Stimulated activated CD8-positive, alpha-beta memory T cell treated with anti-CD3 and anti-CD28 coated beads, Interleukin-7, amount 100 ng/mL, for 1 hour (primary cell): ENCODE measurements at places on chromosomes 1 and 21.

- DNase-seq = no peak
Observed at GRCh38 chr1:233261206-233261605, 34.3 kb downstream of the PCNX2 start.

DNA sequence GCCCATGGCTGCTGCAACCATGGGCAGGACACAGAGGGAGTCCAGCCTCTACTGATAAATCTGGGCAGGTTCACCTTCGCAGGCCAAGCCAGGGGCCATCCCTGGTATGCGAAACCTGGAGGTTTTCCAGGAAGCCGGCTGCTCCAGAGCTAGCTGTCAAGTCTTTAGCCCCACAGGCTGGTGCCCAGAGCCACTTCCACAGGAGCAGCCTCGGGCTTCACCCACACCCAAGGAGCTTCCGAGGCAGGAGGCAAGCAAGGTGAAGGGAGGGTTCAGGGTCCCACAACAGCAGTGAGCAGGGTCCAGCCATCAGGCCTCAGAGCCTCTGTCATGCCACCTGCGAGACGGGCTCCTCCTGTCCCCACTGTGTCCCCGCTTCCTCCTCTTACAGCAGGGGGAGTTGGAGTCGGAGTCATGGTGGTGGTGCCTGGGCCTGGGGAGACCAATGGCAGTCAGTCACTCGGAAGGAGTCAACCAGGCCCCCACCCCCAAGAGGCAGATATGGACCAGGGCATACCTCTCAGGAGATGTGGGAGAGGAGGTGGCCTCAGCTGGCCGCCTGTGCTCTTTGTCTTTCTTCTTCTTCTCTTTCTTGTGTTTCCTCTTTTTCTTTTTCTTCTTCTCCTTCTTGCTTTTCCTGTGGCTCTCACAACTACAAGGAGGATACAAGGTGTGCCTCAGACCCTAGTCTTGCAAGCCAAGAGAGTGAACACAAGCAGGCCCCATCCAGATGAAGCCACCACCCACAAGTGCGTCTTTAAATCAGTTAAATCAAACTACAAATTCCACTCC, 2.1 kb downstream of the C1orf35 start:
- DNase-seq = no peak

DNA sequence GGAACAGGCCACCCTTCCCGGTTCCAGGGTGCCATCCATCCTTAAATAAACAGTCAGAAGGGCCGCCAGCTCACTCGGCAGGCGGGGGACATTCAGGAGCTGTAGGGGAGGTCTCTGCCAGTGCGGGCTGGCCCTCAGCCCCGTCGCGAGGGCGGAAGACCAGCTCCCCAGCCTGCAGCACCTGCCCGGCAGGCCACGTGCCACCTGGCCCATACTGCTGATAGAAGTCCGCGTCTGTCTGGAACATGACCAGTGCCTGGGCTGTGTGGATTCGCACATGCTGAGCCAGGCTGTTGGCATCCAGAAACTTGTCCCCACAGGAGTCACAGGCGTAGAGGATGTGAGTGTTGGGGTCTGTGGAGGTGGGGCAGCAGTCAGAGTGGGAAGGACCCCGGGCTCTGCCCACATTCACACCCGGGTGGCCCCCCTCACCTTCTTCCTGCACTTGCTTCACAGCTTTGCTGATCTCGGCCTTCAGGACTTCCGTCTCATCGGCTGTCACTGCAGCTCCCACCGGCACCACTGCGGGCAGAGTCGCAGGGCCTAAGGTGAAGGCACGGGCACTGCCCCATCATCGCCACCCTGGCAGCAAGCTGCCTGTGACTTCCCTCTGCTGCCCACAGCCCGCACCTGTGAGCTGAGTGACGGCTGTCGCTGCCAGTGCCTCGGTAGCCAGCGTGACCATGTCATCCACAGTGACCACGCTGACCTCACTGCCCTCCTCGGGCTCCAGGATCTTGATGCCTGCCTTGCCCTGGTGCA, 33.8 kb downstream of the ZBTB17 start:
- DNase-seq = no peak

- DNase-seq = no peak
Observed at GRCh38 chr1:174939775-174940545, 59.8 kb upstream of the CACYBP start.

DNA sequence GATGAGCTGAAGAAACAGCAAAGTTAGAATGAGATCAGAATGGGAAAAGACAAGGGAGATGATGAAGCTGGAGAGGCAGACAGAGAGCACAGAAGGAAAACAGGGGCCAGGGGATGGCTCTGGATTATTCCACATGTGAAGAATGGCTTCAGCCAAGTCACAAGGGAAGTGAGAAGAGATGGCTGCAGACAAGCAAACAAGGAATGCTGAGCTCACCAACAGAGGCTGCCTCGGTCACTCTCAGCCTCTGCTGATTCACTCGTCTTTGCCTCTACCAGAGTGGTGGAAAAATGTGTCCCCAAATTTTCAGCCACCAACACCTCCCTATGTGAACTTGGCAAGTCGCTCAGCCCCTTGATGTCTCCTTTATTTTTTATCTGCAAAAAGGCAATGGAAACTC, 46.7 kb downstream of the TRABD2B start:
- DNase-seq = no peak
